T-helper 1 cell (primary cell): ENCODE measurements at places on chromosomes 1 and 21.
A peak's percentile ranks its signal among the peaks of the same experiment; 100 is the strongest.

DNA sequence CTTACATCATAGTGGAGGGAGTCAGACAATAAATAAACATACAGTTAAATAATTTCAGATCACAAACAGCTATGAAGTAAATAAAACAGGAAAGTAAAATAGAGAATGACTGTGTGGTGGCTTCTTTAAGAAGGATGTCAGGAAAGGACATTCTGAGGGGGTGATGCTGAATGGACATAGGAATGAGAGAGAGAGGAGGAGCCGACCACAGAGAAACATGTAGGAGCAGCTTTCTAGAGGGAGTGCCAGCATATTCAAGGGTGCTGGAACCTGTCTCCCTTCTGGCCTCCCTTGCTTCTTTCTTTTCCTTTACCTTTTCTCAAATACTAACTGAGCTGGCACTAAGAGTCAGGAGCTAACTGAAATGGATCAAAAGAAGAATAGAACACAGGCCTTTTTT, 20.5 kb upstream of the BCL10 start:
- DNase-seq, result no peak

GRCh38 chr1:82995951-82996350, 1003.0 kb downstream of the TTLL7 start:
- no peak for DNase-seq

DNA sequence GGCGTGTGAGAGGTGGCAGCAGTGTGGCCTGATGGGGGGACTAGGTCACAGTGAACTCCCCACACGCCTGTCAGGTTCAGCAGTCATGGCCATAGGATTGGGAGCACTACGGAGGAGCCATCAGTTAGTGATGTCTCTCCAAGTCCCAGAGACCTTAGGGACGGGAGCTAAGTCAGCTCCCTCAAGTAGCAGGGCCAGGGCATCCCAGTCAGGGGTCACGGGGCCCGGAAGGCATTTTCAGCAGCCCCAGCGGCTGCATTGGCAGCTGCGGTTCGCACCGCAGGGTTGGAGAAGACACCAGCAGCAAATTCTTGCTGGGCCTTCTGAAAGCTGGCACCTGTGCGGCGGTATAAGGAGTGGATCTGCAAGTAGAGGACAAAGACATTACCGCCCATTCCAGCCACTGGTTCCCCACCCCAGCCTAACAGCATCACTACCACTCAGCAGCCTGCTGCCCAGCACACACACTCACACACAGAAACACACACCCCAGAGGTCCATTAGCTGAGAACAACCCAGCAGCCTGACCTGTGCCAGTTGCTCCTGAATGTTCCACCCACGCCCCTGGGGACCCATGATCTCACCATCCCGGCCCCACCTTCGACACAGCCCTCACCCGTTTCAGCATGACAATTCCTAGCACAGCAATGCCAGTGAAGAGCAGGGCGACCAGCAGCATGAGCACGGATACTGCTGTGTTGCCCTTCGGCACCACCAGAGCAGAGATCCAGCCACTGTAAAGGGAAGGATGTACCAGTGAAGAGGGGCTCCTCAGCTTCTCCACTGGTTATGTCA, 972 bp upstream of the ENTREP3 start:
- DNase-seq, result no peak

- no peak for DNase-seq
Measured at GRCh38 chr1:21510885-21511578, 1.8 kb downstream of the ALPL start.

GRCh38 chr1:193730017-193730416, 543.6 kb upstream of the B3GALT2 start:
- no peak for DNase-seq

- DNase-seq, result peak; percentile 62
Measured at GRCh38 chr1:94237291-94238226, at the start of gene ARHGAP29. Gene ARHGAP29, minus strand, starts transcription at chr1:94237584. Its CDS starts 5,973 bp downstream, at chr1:94231611.

- no peak for DNase-seq
Measured at GRCh38 chr1:151655371-151655770, 43.5 kb downstream of the SNX27 start.

DNA sequence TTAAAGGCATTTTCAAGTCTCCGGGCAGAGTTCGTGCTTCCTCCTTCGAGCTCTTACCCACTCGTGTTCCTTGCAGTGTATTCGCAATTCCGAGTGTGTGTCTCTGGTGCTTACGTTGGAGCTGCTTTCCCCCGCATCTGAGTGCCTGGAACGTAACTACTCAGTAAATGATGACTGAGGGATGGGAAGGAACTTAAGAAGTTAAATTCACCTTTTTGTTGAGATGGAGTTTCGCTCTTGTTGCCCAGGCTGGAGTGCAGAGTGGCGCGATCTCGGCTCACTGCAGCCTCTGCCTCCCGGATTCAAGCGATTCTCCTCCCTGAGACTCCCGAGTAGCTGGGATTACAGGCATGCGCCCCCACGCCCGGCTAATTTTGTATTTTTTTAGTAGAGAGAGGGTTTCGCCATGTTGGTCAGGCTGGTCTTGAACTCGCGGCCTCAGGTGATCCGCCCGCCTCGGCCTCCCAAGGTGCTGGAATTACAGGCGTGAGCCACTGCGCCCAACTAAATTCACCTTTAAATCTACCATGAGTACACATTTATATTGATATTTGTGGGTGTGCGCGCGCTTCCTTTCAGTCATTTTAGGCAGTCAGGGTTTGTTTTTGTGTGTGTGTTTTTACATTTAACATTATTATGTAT, 837 bp downstream of the NDUFS5 start:
- no peak for DNase-seq

GRCh38 chr1:92494485-92495141, 7.9 kb upstream of the GFI1 start:
- no peak for DNase-seq

DNA sequence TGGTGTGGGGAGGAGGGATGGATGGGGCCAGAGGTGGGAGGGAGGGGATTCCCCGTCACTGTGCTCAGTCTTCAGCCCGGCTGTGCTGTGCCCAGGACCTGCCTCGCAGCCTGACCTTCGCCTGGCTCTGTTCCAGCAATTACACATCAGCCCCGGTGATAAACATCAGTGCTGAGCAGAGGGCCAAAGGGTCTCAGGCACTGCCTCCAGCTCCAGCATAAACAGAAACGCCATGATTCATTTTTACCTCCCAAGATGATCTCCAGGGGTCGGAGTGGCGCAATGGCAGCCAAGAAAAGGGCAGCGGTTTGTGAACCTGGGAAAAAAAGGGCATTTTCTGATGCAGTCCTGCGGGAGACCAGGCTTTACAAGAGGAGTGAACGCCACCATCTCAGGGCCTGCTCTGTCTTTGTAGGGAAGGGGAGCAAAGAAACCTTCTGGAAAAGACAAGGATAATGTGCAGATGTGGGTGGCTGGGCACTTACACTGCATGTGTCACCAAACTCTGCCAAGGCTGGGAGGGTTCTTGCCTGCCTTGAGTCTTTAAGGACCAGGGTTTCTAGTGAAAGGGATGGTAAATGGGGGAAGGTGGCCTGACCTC, 28.1 kb downstream of the SHISA4 start:
- no peak for DNase-seq
